ENCODE measurements at places on chromosomes 3 and 15.

GRCh38 chr3:174329321-174329720, 529.8 kb upstream of the NAALADL2 start:
- DNase-seq, result no peak

- DNase-seq, result no peak
Observed at GRCh38 chr3:126152901-126153694, 27.3 kb downstream of the ALDH1L1 start.

DNA sequence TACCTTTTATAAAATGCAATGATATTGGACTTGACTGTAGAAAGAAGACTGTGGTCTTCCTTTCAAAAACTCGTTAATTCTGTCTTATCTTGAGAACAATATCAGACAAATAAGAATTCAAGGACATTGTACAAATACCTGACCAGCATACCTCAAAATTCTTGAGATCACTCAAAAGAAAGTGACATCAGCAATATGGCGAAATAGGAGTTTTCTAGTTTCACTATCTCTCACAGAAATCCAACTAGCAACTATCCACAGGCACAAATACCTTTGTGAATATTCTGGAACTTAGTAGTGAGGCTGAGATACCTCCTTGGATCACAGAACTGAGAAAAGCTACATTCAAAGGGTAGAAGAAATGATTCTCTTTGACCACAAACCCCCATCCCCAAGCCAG, 419.7 kb downstream of the ZNF385D start:
- no peak for DNase-seq

- DNase-seq, result no peak
Observed at GRCh38 chr15:29382862-29383261, 113.2 kb upstream of the NSMCE3 start.

DNA sequence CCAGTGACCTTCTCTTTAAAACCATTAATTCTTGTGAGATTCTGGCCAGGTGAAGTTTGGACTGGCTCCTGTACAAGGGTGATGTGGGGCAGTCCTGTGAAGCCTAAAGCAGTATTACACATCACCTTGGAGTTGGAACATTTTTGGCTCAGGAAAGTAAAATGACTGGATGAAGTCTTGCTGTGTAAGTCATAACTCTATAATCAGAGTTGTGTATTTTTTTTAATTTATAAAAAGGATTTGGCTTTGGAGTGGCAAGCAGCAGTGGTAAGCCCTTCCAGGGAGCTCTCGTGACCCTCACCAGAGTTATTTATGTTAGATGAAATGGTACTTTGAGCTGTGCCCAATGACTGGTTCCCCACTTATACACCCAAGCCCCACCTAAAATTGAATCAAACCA, 331.2 kb upstream of the DCBLD2 start:
- DNase-seq, result no peak

DNA sequence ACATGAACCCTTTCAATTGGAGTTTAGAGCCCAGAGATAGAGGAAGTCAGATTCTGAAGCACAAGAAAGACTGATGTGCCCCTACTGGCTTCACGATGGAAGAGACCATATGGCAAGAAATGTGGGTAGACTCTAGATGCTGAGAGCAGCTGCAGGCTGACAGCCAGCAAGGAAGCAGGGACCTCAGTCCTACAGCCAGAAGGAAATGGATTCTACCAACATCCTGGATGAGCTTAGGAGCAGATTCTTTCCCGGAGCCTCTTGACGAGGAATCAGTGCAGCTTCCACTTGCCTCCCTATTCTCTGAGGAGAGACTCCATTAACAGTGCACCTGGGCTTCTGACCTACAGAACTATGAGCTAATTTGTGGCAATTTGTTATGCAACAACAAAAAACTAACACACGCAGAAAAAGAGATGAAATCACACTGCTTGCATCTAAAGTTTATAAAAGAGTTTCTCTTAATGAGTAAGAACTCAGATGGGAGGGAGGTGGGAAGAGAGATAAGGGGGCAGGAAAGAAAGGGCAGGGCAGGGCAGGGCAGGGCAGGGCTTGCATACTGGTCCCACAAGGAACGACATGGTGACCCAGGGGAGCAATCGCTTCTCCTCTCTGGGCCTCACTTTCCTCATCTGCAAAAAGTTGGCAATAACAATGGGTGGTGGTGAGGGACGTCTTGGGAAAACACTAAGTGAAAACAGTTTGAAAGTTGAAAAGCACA, 440.9 kb downstream of the FOXP1 start:
- DNase-seq, result no peak

DNA sequence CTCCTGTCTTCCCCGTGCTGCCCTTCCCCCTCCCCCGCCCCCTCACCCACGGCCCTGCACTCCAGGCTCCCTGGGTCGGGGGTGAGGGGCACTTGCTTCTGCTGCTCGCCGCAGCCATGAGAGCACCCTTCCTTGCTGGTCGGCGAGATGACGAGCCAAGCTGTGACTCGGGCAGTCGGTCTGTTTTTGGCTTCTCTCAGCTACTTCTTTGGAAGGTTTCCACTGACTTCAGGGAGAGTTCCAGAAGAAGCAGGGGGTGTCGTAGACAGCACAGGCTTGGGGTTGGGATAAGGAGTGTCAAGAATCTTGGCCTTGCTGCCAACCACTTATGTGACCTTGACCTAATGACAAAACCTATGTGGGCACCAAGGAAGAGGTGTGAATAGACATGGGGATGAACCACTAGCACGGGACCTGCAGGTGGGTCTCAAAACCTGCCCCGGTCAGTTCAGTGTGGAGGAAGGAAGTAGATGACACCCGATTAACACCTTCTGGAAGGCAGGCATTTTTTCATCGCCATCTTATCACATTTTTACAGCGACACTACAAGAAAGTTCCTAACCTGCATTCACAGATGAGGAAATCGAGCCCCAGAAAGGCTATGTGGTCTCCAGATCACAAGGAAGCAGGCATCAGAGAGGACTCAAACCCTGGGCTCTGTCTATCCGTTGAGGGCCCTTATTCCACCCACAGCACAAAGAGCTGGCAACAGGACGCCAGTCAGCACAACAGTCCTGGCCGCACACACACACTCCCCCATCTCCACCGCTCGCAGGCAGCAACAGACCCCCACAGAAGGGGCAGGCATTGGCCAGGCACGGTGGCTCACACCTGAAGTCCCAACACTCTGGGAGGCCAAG, 120.9 kb downstream of the LIPC start:
- DNase-seq, result no peak

- DNase-seq, result no peak
Observed at GRCh38 chr15:72342385-72342784, 22.4 kb upstream of the CELF6 start.

- DNase-seq, result no peak
Observed at GRCh38 chr15:39623529-39623931, 42.7 kb downstream of the THBS1 start.

DNA sequence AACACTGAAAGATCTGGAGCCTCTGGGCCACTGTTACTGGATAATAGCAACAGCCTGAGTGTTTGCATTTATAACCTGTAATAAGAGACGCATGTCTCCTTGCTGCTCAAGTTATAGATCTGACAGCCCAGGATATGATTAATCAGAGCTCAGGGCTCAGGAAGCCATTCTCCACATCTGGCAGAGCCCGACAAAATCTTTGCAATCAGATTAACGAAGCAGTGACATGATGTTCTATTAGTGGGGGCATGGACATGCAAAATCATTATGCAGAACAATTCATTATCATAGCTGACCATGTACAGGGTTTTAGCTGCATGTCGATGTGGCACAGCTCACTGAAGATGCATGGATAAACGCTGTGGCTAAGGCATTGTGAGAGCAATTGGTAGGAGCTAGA, 730.3 kb downstream of the ZNF385D start:
- DNase-seq, result no peak

DNA sequence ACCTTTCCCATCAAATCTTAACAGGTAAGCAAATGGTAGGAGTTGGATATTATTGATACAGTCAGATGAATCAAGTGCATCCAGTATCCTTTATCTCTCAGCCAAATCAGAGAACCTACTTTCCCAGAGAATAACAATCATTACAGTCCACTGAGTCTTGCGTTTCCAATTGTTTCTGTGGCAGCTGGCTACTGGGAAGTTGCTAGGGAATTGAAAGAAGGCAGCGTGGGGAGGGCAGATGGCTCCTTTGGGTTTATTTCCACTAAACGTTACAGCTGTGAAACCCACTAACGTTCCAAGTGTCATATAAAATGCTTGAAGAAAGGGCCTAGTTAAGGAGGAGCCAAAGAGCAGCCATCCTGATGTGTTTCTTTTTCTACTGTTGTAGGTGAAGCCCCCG, 78.4 kb downstream of the WDR72 start:
- no peak for DNase-seq

DNA sequence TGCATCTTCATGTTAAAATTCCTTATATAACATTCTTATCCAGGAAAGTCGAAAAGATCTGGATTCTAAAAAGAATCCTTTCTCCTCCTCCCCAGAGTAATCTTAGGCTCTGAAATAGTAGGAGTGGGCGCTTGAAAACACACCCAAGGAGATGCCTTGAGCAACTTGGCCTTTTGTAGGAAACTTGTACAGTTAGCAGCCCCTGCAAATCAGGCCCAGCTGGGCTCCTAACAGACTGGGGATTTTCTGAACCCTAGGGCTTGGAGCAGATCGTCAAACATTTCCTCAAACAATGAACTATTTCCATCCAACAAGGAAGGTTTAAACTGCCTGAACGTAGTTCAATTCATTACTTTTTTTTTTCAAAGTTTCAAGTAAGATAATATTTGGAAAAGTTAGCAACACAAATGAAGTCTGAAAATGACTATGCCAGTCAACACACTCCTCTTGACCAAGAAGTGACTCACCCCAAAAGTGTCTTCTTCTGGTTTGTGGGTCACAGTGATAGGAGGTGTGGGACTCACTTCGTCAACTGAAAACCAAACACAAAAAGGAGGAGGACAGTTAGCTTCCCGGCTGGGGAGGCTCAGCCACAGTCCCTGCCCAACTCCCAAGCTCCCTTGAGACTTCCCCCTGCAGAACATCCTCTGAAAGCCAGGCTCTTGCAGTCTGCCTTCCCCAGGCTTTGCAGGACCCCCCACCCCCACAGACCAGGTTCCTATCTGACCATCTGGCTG, 129.7 kb downstream of the NTRK3 start:
- no peak for DNase-seq

- DNase-seq, result no peak
Observed at GRCh38 chr3:134753999-134754742, 40.9 kb upstream of the EPHB1 start.

DNA sequence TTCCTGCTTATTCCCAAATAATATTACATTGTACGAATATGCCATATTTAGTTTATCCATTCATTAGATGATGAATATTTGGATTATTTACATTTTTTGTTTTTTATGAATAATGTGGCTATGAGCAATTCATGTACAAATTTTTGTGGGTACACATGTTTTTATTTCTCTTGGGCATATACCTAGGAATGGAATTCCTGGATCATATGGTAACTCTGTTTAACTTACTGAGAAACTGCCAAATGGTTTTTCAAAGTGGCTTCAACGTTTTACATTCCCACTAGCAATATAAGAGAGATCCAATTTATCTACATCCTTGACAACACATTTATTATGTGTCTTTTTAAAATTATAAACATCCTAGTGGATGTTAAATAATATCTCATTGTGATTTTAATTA, 362.0 kb upstream of the TMCO5A start:
- no peak for DNase-seq
